ENCODE measurements at places on chromosomes 7 and 10.

GRCh38 chr10:121165276-121165675, 314.1 kb downstream of the WDR11 start:
- DNase-seq: no peak

- no peak for DNase-seq
Measured at GRCh38 chr7:46603296-46603752, 682.3 kb upstream of the IGFBP3 start.

- no peak for DNase-seq
Measured at GRCh38 chr10:54660397-54660796, 140.6 kb downstream of the PCDH15 start.

GRCh38 chr7:33849004-33849403, 56.3 kb upstream of the BMPER start:
- DNase-seq: no peak

GRCh38 chr7:7550663-7551062, 15.0 kb upstream of the COL28A1 start:
- no peak for DNase-seq

- no peak for DNase-seq
Measured at GRCh38 chr7:24863626-24864025, 106.4 kb upstream of the GSDME start.

GRCh38 chr10:71283876-71284275, 35.2 kb upstream of the SLC29A3 start:
- DNase-seq: no peak

DNA sequence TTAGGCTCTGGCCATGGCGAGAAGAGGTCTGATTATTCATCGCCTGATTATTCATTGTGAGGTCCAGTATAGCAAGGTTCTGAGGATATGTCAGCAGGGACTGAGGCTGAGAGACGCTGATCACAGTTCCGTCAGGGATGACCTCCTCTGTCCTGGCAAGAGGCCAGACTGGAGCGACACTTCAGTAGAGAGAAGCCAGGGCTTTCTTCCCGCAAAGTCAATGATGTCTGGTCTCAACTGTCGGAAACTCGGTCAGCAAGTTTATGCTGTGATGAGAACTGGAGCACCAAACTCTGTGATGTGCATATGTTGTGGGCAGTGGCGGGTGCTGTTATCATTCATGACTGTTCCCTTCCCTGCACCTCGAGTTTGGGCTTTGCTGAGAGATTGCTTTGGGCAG, 29.0 kb upstream of the GNA12 start:
- no peak for DNase-seq

GRCh38 chr10:86868353-86868752, 89.1 kb downstream of the MMRN2 start:
- no peak for DNase-seq

DNA sequence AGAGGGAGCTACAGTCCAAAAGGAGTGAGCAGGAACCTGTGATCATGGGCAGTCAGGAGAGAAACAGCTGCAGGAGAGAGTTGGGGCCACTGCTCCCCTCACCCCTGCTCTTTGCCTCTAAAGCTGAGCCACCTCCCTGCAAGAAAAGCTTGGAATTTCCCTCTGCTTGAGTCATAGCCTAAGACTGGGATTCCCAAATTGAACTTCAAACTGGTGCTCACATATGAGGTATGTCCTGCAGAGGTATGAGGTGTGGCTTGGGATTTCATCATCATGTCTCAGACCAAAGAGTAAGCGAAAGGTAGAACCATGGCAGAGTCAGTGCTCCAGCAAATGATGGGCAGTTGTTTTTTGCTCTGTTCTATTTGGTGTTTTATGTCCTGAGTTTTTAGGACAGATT, 237.1 kb upstream of the NRP1 start:
- DNase-seq: no peak

Data from activated naive CD8-positive, alpha-beta T cell treated with anti-CD3 and anti-CD28 coated beads, Interleukin-2, amount 50 U/mL, for 24 hours (primary cell).